ENCODE measurements at places on chromosomes 6 and 20. TPM values are rescaled to one million over a fixed set of nuclear protein-coding genes. Genes with fewer than 3 reads are reported as not detected.

GRCh38 chr6:12115492-12115891, 103.4 kb downstream of the HIVEP1 start:
- DNase-seq, result no peak

- DNase-seq, result no peak
Measured at GRCh38 chr6:23445157-23445710, 680.8 kb upstream of the NRSN1 start.

DNA sequence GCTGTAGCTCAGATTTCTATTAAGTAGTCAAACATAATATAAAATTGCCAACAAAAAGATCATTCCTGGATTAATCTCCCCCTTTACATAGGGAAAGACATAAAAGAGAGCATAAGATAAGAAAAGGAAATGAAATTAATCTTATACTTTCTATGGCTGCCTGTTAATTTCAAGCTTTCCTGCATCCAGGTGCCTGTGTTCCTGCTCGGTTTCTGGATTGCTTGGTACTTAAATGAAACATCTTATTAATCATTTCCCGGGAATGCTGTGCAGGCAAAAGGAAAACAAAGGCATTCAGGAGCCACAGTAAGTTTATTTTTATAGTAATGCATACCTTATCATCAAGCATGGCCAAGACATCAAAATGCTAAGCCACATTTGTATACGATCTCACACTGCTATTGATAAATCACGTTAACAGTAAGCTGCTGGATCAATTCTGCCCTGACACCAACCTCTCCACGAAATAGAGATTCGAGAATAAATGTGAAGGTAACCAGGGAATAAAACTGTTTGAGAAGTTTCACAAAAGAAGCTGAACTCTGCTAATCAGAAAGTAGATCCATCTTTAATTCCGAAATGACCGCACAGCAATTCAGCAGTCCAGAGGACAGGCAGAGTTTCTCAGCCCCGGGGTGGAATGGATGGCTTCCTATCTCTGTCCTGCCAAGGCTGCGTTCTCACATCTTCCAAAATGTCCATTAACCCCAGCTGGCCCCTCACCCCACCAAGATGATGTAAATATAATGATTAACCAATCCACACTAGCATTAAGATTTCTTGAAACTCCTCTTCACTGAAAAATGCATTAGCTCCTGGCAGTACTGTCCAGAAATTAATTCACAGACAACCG, 32.6 kb upstream of the APCDD1L start:
- DNase-seq, result no peak

GRCh38 chr20:58646703-58647102, 4.4 kb upstream of the STX16 start:
- no peak for DNase-seq

DNA sequence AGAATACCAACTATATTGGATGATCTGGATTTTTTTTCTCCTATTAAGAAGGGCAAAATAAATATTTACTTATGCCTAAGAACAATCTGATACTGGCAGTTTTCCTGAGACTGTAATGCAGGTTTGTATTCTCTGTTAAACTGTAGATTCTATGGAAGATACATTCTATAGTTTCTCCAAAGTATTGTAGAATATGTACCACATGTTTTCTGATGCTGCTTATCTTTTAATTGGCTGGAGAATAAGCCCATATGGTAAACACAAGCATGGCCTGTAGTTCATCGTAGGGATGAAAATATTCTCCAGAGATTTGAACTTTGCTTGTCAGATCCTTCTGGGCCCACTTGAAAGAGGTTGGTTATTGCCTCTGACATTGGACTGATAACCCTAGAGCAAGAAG, 99.1 kb downstream of the CENPW start:
- DNase-seq, result no peak

DNA sequence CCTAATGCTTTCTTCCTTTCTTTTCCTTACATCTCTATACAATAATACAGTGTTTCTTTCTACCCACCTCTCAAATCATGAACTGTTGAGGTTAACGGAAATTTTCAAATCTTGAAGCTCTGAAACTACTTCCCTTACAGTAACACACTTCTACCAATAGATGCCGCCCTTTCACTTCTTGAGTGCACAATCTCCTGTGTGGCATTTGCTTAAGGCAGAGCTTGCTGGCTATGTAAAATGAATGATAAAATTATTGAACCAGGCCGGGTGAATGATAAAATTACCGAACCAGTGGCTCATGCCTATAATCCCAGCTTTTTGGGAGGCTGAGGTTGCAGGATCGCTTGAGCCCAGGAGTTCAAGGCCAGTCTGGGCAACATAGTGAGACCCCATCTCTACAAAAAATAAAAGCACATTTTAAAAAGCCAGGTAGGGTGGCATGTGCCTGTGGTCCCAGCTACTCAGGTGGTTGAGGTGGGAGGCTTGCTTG, 56.8 kb downstream of the KCNS1 start:
- peak; percentile 51 for DNase-seq

DNA sequence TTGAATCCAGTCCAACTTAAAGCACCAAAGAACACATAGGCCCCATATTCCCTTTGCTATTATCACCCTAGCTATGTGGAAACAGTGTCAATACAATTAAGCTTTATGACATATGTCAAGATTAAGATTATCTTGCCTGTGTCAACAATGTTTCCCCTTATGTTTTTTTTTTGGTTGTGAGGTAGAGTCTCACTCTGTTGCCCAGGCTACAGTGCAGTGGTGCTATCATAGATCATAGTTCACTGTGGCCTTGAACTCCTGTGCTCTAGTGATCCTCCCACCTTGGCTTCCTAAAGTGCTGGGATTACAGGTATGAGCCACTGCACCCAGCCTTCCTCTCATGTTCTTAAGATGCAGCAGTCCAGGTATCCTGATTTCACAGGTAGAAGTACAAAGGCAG, 17.8 kb downstream of the AFG1L start:
- DNase-seq, result no peak

The LKAAEAR1 gene
- total RNA-seq, result not detected

The TTLL9 gene
- 0.29 TPM for total RNA-seq
